ENCODE measurements at places on chromosomes 11 and 22. TPM values are rescaled to one million over a fixed set of nuclear protein-coding genes. Genes with fewer than 3 reads are reported as not detected.
A peak's percentile ranks its signal among the peaks of the same experiment; 100 is the strongest.

DNA sequence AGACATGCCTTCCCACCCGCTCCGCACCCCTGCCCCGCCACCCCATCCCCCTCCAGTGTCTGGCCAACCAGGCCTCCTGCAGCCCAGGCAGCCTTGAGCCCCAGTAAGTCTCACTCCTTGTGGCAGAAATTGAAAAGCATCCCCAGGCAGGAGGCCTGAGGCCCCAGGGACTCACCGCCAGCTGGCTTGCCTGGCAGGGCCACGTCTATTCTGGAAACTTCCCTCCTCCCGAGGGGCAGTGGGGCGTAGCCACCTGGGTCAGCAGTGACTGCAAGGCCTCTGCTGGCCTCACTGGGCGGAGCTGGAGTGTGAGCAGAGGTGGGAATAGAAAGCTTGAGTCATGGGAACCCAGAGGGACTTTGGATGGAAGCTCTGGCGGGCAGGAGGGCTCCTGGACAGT lies 26.3 kb downstream of the ANO1 start:
- DNase-seq = no peak

MRE11 gene
- 13.1 TPM for total RNA-seq

DNA sequence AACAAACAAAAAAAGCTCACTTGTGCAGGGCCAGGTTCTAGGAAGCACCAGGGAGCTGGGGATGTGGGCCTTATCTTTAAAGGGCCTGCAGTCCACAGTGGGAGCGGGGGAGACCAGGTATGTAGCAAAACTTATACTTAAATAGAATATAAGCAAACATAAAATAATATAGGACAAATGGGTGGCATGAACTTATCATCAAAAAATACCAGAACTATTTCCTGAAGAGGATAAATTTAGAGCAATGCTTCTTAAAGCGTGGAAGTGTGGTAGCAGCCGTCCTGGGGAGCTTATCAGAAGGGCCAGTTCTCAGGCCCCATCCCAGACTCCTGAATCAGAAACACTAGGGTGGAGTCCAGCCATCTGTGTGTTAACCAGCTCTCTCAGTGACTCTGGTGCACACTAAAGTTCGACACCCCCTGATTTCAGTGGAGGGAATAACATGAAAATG lies 9.3 kb downstream of the VPS26B start:
- no peak for DNase-seq

PACS1 gene
- total RNA-seq = 101 TPM

DNA sequence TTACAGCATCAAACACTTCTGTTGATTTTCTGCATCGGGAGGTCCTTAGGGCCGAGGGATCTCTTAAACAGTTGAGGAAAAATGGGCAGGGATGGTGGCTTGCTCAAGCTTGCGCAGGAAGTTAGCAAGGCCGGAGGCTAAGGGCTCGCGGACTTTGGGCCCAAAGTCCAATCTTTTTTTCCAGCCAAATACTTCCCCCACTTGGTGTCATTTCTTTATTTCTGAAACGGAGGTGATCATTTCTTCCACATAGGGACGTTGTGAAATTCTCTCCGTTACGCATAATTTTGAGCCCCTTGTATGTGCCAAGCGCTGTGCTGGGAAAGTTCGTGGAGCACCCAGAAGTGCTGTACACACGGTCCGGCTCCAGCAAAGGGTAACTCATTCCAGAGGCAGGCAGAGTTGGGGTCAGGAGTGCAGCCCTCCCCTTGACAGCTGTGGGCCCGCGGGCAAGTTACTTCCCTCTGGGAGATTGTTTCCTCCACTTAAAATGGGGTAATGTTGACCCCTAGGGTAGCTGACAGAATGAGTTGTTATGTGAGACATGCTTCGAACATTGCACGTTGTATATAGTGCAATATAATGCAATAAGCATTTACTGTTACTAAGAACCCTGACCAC lies 809 bp downstream of the MIEF1 start:
- DNase-seq = no peak

DNA sequence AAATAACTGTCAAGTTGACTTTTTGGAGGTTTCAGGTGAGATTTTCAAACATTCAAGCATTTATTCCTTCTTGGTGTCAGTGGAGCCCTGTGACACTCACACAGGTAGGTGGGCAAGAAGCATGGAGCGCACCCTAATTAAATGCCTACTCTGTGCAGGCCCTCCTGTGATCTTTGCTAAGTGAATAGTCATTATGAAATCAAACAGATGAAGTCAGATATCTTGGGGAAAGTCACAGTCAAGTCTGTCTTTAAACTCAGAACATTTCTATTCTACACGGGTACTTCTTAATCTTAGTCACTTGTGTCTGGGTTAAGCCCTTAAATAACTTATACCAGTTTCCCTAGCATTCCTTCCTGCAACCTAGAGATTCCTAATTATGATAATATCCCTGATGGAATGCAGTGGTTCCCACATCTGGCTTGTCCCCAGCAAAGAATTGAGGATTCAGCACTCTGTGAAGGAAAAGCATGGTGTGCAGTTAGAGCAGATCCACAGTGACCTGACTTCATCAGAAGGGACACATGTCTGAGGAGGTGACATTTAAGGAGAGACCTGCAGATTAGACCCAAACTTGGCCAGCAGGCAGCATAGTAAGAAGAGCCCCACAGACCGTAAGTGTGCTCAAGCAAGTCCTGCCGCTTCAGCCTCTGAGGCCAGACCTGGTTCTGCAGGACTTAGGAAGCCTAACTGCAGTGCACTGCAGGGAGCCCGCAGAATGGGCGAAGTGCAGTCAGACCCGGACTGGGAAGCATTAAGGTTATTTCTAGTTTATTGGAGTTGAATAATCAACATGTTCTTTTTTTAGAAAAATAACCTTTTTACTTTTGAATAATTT lies 85.3 kb upstream of the GAL start:
- peak; percentile 30 for DNase-seq

GRCh38 chr11:1546536-1547466 lies 25.3 kb downstream of the DUSP8 start:
- DNase-seq = no peak

TMPRSS6 gene
- total RNA-seq = not detected

REXO2 gene
- total RNA-seq = 261 TPM

SCARF2 gene
- total RNA-seq = 72.7 TPM

APOA5 gene
- total RNA-seq = not detected

- DNase-seq = peak; percentile 92
These were observed 28.3 kb upstream of the USP47 start for GRCh38 chr11:11813288-11813962.

DNA sequence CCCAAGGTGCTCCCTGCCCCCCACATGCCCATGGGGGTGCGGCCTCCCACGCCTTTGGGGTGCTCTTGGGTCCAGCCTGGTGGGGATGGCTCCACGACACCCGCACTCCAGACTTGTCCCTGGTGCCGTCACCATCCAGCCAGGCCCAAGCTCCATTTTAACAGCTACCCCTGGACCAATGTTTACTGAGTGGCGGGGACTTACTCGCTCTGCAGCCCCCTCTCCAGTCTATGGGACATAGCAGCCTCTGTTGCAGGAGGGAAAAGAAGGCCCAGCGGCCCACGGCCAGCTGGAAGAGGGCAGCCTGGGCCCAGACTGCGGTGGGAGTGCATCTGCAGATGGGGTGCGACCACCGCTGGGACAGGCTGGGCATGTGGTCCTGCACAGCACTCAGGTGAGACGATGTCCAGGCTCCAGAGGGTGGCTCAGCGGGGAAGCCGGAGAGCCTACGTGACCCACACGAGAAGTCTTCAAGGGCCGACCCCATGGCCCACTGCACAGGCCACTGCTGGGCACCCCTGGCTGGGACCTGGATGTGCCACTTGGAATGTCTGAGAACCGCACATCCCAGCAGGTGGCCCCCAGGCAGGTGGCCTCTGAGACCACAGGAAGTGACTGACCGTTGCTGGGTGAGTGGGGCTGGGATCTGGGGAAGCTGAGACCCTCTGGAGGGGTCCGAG lies 18.1 kb downstream of the IL17REL start:
- DNase-seq = no peak

CASP4 gene
- total RNA-seq = 68.5 TPM
